ENCODE measurements at places on chromosomes 12 and 14.

DNA sequence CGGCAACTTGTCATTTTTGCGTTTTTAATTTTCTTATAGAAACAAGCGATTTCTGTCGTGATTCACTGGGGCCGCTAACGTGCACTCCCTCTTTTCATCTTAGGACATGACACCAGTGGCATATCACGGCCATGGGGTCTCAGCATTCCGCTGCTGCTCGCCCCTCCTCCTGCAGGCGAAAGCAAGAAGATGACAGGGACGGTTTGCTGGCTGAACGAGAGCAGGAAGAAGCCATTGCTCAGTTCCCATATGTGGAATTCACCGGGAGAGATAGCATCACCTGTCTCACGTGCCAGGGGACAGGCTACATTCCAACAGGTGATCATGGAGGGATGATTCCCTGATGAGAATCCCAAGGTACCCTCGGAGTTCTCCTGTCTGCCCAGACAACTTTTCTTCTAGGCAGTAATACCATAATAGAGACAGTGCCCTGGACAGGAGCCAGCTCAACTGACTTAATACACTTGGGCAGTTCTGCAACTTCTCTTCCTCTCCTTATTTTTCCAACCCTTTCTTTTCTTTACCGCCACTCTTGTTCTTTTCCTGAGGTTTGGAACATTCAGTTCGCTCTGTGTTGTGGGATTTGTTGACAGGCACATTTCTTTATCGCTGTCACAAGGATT lies 821 bp downstream of the TMEM106C start:
- no peak for DNase-seq

- DNase-seq, result no peak
Measured at GRCh38 chr14:97624985-97625384, 827.8 kb downstream of the VRK1 start.

DNA sequence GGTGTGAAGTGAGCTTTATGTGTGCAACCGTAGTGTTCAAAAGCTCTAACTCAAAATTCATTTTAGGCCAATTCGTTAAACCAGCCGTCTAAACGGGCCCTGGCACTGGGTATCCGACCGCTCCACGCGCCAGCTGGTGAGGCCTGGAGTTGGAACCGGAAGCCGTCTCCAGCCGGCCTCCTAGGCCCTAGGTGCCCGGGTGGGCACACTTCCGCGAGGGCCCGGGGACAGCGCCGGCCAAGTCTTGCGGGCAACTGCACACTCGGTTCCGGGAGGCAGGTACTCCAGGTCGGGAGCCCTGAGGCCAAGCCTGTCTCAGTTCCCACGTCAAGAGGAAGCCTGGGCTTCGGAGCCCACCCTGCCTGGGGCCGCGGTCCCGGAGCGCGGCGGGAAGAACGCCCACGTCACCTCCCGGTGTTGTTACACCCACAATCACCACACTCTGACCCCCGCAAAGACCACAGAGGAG lies 16.2 kb downstream of the OTX2 start:
- no peak for DNase-seq

DNA sequence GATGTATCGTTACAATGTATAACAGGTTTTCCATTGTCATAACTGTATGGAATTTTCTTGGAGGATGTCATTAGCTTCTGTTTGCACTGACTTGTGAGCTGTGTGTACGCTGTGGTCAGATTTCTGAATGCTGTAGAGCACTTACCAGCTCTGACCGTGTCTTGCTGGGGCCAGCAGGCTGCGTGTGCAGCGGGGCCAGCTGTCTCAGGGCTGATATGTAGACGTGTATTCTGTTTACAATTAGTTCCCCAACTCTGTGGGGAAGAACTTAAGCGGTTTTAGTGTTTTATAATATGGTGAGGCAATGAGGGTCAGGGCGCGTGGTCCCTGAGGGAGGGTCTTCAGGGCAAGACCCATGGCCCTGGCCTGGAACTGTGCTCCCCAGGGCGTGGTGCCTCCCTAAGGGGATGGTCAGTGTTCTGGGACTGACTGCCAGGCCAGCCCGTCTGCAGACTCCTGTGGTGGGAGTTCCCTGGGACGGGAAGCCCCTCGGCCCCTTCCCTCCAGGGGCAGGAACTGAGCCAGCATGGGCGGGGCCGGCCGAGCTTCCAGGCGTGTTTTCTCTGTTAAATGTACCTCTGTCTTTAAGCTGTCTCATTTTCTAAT lies 18.7 kb downstream of the XRCC3 start:
- peak; percentile 75 for DNase-seq

DNA sequence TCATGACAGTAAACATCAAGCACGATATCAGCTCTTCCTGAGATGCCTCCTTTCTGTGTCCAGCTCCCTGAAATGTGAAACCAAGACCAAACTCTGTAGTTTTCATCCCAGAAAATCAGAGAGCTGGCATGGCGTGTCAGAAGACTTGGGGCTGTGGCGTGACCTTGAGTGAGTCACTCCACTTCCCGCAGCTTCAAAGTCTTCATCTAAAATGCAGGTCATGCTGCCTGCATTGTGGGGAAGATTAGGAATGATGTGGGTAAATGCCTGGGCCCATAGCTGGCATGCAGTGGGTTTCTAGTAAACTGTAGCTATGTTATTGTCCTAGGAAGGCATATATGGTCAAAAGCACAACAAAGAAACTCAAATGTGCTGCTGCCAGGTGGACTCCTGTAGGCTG lies 28.8 kb downstream of the OAS2 start:
- DNase-seq, result no peak

DNA sequence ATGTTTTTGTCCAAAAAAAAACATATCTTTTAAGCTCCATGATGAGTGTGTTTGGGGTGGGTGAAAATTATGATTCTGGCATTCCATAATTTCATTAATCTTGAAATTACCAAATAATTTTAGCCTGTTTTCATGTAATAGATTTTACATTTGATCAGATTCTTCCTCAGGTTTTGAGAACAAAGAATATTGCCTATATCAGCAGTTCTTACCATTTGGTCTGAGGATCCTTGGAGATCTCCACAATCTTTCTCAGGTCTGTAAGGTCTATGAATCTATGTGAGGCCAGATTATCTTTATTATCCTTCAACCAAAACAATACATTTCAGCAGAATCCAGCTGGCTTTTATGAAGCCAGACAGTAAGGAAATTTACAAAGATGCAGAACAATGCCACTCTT lies 373.3 kb upstream of the E2F7 start:
- no peak for DNase-seq

- no peak for DNase-seq
Measured at GRCh38 chr14:49940808-49941421, 48.0 kb downstream of the ARF6 start.

DNA sequence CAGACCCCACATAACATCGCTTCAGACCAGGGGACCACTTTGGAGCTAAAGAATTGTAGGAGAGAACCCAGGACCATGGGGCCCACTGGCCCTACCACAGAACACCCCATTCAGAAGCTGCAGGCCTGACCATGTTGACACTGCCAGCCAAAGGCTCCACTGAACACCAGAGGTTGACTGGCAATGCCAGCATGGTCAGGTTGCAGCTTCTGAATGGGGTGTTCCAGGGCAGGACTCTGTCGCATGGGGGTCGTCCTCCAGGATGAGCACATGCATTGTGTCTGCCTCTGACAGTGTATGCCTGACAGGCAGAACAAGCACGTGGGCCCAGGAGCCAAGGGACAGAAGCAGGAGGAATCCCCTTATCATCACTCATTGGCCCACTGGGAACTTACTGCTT lies 34.1 kb downstream of the DIO3 start:
- no peak for DNase-seq

- no peak for DNase-seq
Measured at GRCh38 chr12:12249216-12250050, 17.4 kb downstream of the LRP6 start.

- DNase-seq, result no peak
Measured at GRCh38 chr14:71721791-71722190, 210.4 kb upstream of the RGS6 start.

GRCh38 chr12:105212438-105212837 lies 23.5 kb downstream of the APPL2 start:
- DNase-seq, result no peak

All from right forelimb (tissue), 1 donor.